ENCODE measurements at places on chromosomes 4 and X.

GRCh38 chrX:46722742-46723568, 36.0 kb downstream of the SLC9A7 start:
- no peak for DNase-seq

DNA sequence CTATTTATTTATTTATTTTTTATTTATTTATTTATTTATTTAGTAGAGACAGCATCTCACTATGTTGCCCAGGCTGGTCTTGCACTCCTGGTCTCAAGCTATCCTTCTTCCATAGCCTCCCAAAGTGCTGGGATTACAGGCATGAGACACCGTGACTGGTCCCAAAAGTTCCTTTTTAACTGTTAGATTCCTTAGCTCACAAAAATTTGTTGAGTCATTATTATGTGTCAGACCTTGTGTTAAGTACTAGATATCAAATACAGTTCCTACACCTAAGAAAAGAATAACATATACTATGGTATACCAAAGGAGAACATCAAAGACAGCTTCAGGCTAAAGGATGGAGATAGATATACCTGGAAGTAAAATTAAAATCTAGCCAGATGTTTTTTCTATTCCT, 11.6 kb downstream of the FGA start:
- no peak for DNase-seq

GRCh38 chr4:30208731-30209435, 511.3 kb upstream of the PCDH7 start:
- DNase-seq, result no peak

- DNase-seq, result no peak
Observed at GRCh38 chr4:5133201-5133600, 81.9 kb downstream of the STK32B start.

- no peak for DNase-seq
Observed at GRCh38 chr4:89316211-89316610, 8.6 kb upstream of the GPRIN3 start.

- DNase-seq, result no peak
Observed at GRCh38 chrX:38848671-38849455, 47.6 kb downstream of the MID1IP1 start.

DNA sequence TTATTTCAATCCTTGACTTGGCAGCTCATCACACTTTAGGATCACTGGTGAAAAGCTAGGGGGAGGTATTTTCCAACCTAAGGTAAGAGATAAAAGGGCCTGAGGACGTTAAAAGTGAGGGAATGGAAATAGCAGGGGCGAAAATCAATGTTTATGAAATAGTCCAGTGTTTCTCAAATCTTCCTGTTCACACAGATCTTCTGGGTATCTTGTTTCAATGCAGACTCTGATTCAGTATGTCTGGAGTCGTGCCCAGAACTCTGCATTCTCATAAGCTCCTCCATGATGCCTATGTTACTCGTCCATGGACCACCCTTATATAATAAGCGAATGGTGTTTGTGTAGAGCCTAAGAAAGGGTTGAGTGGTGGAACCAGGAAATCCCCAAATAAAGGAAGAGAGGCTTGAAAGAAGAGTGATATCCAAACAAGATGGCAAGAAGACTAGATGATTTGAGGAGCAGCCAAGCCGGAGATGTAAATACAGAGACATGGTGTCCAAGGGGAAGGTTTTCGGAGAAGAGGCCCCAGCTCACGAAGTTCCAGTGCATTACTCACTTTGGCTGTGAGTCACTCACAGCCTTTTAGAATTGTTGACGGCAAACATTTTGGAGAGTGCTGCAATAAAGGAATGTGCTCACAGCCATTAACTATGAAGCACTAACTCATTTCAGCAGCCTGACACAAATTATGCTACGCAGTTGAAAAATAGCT, 215.6 kb upstream of the PPARGC1A start:
- no peak for DNase-seq

- DNase-seq, result no peak
Observed at GRCh38 chrX:121322159-121322558, 274.7 kb downstream of the GLUD2 start.

Data from left ventricle myocardium inferior (tissue), 1 donor.